ENCODE measurements at places on chromosomes 1 and 21.

DNA sequence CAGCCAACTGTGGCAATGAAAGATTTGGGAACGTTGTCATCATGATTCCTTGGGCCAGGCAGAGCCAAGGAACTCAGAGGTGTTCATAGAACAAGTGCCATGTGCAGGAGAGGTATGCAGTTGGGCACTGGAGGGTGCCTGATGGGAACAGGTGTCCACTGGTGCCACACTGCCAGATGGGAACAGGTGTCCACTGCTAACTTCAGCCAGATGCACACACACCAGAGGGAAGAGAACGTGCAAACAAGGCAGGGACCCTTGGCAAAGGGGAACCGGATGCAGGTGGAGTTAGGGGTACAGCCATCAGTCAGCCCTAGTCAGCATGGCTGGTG lies 13.5 kb downstream of the OLFML2B start:
- DNase-seq: no peak

GRCh38 chr1:96508233-96508632 lies 213.4 kb upstream of the PTBP2 start:
- no peak for DNase-seq

- DNase-seq: no peak
Observed at GRCh38 chr21:43859747-43860214, 5.2 kb upstream of the AGPAT3 start.

DNA sequence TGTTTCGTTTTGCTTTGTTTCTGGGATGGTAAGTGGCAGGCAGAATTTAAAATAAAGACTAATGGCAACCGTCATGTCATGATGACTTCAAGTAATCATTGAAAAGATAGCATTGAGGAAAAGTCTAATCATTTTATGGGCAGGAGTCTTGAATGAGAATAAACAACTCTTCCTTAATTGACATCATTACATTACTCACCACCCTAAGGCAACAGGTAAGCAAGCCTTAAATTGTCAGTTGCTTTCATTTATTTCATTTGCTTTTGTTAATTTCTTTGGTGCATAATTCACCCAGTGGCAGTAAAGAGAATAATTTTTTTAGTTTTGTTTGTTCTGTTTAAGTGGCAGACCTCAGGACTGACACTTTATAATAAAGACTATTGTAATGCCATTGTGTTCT lies 669.0 kb downstream of the RWDD3 start:
- DNase-seq: no peak

- DNase-seq: peak; percentile 66
Observed at GRCh38 chr1:110783292-110783918, 89.5 kb upstream of the CD53 start.
